ENCODE measurements at places on chromosomes 6 and 20.

GRCh38 chr6:108937170-108937569, 88.9 kb downstream of the ARMC2 start:
- DNase-seq = no peak

DNA sequence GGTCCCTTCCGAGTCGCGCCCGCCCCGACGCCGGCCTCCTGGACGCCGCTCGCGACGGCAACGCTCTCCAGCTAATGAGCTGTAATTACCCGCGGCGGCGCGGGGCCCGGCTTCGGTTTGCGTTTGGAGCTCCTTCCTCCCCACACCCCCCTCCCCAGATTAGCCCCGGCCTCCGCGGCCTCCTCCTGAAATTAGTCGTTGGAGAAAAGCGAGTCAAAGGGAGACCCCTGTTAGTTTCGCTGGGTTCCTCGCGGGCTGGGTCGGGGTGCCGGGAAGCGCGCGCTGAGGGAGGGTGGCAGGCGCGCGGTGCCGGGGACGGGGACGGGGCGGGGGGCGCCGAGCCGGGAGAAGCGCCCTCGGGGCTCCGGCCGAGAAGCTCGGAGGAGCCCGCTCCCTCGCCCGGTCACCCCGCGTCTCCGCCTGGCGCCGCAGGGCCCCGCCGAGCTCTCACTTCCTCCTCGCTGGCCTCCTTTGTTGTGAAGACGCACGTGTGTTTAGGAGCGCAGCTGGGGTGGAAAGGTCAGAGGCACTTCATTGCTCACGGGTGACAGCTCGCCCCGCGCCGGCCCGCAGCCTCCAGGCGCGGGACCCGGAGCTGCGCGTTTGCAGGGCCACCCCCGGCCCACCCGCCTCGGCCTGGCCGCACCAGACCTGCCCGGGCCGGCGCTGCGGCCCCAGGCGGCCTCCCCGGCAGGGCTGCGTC, 4.9 kb downstream of the FOXC1 start:
- DNase-seq = no peak

- no peak for DNase-seq
Observed at GRCh38 chr6:5107341-5107740, 22.2 kb downstream of the PPP1R3G start.

GRCh38 chr6:13099771-13100170, 228.6 kb downstream of the TBC1D7 start:
- no peak for DNase-seq

DNA sequence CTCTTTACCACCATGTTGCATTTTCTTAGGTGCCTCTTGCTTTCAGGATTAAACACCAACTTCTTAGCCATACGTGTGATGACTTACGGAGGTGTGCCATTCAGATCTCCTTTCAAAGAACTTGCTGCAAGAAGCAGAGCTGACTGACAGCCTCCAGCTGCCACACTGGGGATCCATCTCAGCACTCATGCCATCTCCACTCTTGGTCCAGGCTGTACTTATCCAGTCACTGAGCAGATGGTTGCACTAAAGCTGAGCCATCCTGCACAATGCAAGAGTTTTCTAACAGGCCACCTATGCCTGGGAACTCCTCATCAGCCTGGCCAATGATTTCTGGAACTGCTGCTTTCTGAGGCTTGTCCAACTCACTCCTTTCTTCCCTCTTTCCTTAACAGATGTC, 31.4 kb upstream of the KIF6 start:
- no peak for DNase-seq

DNA sequence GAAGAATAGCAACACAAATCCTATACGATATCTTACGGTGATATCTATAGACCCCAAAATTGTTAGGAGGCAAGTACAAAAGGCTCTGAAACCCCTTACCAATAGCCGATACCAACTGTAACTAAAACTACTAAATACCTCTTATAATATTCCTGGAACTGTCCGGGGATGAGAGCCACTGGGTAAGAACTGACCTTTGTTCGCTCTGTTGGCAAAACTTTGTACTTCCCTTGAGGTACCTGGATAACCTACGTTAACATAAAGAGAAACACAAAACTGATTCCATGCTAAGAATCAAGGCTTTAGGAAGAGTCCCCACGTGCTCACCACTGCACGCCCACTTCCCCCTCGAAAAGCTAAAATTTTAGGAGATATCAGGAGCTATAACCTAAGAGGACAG, 9.7 kb downstream of the PHF10 start:
- no peak for DNase-seq

DNA sequence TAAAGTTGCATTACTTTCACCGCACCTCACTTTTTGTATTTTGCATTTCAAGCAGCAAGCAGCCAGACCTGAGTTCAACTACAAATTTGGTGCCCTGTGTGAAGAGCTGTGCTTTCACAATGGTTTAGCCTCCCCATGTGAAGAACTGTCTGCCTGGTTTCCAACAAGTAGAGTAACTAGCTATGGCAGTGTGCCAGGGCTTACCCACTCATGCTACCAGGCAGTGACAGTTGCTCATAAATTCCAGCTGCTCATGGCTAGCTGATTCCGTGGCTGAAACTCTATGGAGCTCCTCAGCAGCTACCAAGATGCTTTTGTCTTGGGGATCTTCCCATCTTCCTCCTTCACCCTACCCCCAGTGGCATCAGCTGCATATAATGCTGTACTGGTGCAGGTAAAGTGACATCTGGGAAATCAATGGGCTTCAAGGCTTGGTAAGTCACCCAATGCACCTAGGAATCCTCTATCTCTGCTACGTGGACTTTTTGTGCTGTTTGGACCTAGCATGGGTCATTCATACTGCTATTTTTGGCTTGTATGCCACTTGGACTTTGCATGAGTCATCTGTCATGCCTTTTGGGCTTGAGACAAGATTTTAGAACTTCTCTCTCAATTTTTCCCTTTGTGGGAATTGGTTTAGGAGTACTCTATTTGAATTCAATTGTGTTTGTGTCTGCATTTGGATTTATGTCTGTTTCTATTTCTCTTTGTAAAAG, 176.5 kb upstream of the GJE1 start:
- peak; percentile 40 for DNase-seq
